ENCODE measurements at places on chromosomes 5 and 9.

GRCh38 chr5:112492291-112492690, 73.2 kb upstream of the EPB41L4A start:
- DNase-seq, result no peak

GRCh38 chr5:89071941-89072331, 189.0 kb upstream of the MEF2C start:
- DNase-seq, result no peak

DNA sequence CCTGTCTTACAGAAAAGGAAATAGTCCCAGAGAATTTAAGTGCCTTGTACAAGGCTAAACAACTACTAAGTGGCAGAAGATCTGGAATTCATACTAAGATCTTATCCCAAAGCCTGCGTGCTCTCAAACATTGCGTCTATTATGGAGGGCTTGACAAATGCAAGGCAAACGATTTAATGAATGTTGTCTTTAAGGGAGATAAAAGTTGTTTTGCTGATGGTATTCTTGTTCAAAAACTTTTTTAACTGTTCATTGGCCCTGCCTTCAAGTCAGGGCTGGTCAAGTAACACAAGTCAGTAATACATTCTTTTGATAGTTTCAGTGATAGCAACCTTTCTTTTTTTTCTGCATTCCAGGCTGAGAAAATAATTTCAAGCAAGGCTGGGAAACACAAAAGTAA, 1.7 kb upstream of the SLC38A9 start:
- no peak for DNase-seq

DNA sequence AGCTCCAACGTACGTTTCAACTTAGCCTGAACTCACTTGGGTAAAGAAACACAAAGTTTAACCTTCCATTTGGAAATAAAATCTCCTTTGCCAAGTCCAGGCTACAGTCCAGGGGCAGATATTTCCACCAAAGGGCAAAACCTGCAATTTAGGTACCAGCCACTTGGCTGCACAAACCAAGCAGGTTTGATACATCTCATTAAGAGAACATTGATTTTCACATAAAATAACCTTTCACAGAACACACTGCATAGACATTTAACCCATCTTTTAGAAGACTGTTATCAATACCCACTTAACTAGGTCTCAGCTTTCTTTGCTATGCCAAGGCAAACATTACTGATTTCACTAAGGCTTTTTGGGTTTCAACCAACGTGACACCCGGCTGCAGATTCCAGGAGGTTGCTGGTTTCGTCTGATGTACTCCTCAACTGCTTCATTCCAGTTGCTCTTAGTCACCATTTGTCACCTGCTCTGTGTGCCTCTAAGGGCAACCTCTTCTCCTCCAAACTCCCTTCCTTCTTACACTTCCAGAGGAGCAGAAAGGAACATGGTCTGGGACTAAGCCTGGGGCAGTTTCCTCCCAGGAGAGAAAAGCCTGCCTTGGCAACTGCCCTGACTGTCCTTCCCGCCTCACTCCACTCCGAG, 67.1 kb downstream of the EPB41L4B start:
- no peak for DNase-seq

DNA sequence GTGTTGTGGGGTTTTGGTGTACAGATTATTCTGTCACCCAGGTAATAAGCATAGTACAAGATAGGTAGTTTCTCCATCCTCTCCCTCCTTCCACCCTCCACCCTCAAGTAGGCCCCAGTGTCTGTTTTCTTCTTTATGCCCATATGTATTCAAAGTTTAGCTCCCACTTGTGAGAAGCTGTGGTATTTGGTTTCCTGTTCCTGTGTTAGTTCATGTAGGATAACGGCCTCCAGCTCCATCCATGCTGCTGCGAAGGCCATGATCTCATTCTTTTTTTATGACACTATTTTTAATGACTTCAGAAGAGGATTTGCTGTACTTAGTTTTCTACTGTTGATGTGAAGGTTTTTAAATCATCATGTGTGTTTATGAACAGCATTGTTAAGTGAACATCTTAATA, 11.9 kb downstream of the CCDC180 start:
- no peak for DNase-seq

DNA sequence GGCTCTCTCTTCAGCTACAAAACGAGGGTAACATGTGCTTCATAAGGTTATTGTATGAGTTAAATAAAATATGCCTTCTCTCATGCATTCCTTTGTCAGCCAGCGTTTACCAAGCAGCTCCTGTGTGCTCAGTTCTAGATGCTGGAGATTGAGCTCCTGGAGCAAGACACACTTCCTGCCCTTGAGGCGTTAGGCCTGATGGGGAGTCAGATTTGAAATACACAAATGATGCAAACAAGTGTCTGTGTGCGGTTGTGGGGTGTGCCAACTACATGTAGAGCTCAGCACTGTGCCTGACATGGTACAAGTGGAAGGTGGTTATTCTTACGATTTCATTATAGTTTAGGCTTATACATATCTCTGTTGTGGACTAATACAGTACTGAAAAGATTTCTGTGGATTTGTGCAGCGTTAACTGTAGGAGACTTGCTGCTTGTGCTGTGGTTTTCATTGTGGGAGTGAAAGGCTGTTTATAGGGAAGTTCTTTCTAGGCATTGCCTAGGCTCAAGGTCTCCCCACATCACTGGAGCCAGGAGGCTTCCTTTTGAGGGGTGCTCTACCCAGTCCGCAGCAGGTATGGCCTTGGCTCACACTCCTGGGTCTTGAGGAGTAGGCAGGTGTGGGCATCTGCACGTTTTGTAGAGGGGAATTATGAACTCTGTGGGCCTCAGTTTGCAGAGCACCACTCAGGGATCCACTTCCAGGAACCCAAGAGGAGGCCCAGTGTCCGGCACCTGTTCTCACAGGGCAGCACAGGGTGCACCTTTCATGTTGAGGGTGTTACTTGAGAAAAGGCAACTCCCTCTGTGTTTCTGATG, 39.8 kb upstream of the ANGPTL2 start:
- no peak for DNase-seq

DNA sequence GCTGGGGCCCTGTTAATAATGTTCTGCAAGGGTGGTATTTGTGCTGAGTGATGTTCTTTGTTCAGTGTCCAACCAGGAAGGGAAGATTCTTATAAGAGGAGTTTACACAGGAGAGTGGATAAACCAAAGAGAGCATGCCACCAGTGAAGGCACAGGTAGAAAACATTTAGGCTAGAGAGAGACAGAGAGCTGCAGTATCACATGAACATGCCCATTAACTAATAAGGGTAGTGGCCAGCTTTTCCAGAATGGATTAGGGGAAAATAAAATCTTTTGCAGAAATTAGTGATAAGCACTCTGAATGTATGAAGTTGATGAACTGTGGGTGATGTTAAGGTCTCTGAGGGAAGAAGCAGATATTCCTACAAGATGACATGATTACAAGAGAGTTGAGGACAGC, 54.1 kb upstream of the PRLR start:
- no peak for DNase-seq

DNA sequence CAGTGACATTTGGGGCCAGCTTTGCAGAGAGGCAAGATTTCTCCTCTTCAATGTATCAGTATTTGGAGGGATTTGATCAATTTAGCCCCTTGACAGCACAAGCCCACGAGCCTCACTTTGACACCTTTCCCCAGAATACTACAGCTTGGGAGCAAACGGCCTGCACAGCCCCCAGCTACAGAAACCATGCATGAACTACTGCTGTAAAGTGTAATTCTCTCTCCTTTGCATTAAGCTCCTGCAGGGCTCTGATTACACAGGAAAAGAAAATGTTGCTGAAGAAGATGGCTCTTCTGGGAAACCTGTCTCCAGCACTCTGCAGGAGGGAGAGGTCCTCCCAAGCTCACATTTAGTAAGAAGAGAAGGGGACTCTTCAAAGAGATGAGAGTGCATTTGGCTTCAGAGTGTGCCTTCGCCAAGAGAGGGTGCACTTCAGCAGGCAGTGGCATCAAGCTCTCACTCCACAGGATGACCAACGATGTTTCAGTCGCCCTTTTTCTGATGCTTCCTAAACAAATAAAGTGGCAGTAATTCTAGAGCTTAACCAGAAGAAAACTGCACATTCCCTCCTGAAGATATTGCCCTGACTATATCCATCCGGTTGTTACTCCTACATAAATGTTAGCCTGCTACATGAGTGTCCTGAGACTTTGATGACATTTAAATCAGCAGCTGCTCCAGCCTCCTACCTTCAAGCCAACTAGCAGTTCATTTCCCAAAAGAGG, 272.2 kb downstream of the AUH start:
- no peak for DNase-seq

DNA sequence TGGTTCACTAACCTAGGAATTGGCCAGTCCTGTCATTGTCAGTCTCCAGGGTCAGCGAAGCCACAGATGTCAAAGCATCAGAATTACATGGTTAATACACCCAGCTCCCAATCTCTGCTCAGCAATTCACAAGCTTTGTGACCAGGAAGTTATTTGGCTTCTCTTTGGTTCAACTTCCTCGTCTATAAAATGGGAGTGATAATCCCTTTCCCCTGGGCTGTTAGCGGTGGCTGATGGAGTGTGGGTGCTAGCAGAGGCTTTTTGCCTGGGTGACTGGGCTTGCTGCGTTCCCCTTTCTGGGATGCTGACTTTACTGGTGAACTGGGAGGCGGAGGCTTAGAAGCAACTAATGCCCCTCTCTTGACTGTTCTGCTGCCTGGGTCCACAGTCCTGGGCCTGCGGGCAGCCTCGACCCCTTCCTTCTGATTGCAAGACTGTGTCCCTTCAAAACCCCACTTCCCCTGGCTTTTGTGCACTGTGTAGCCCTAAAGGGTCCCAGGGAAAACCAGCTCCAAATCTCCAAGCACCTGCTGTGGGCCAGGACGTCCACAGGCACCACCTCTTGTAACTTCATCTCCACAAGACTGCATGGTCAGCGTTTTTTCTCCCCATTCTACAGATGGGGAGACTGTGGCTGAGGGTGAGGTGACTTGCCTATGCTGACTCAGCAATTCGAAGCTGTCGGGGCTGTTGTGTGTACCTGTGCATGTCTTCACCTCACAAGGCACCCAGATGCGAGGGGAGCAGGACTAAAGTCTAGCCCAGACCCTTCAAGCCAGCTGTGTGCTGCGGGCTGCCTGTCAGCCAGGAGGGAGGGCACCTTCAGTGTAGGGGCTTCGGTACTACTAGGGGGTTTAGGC, 45.2 kb upstream of the NEURL1B start:
- no peak for DNase-seq

GRCh38 chr5:176578391-176578808, 29.3 kb downstream of the CDHR2 start:
- peak; percentile 60 for DNase-seq

DNA sequence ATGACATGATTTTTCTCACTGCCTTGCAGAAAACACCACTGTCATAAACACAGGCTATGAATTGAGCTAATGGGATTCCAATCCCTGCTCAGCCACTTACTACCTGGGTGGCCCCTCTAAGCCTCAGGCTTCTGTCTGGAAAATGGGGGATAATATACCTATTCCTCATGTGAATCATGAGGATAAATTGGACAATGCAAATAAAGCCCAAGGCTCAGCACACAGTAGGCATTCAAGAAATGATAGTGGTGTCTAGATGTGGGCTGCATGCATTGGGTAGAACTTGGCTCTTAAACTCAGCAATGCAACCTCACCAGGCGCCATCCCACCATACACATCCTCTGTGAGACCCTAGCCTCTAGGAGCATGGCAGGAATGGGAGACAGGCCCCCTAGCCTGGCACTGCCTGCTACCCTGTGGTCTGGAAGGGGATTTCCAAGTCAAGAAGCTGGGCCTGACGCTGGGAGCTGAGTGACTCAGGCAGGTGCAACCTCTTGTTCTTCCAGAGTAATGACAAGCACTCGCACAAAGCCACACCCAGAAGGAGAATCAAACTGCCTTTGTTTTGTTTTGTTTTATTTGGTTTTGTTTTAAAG, 2.3 kb upstream of the TNIP1 start:
- peak; percentile 71 for DNase-seq

- DNase-seq, result peak; percentile 81
Observed at GRCh38 chr9:131277910-131278701, 1.8 kb upstream of the FAM78A start.

DNA sequence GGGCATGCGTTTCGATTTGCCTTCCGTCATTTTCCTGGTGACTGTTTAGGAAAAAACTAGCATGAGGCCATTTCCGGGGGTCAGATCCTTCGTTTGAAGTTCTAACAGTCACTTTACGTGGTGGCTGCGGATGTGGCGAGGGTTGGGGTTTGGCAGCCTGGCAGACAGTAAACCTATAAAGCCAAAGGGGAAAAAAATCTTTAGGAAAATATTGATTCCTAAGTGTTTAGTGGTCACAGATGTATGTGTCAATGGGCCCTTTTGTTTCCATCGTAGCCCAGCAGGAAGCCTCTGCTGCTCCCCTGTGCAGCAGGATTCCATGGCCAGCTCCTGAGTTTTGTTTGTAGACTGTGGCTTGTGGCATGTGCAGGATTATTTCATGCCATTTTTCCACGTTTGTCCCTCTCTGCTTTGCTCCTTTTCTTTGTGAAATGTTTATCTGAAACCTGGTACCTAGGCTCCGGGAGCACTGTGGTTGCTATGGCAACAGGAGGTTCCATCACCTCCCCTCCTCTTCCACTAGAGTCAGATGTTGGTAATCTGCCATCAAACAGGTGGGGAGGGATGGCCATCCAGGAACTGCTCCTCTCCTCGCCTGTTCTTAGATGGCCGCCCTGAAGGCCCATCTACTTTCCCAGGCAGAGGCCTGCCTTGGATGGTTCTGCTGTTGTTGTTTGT, 202.3 kb downstream of the AOPEP start:
- no peak for DNase-seq

GRCh38 chr9:97803167-97804058, 49.6 kb upstream of the FOXE1 start:
- DNase-seq, result peak; percentile 77

DNA sequence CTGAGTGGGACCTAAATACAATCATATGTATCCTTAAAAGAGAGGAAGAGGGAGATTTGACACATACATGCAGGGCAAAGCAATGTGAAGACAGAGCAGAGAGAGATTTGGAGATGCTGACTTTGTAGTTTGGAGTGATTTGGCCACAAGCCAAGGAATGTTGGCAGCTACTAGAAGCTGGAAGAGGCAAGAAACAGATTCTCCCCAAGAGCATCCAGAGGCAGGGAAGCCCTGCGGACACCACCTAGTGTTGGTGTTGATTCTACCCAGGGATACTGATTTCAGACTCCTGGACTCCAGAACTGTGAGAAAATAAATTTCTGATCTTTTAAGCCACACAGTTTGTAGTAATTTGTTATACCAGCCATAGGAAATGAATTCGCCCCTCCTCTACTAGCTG, 64.9 kb upstream of the OSMR start:
- no peak for DNase-seq
